ENCODE measurements at places on chromosomes 13 and 19.

DNA sequence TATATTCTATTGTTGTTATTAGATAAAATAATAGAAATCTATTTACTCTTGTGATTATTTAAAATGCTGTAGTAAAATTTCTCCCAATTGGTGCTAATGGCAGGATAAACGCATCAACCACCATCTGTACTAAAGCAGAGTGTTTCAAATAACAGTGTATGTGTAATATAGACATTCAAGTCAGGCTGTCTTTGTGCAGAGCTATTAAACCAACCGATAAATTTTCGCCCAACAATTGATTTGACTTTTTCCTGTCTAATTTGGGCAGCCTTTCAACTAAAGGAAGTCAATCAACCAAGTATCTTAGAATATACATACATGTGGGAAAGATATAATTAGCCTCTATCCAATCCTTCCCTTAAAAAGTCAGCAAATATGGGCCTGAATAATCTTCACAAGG lies 5.8 kb downstream of the AMER2 start:
- no peak for DNase-seq

- peak; percentile 46 for DNase-seq
Measured at GRCh38 chr19:11560404-11561051, 1.5 kb upstream of the ELOF1 start.

GRCh38 chr13:59684105-59684504 lies 479.6 kb downstream of the DIAPH3 start:
- no peak for DNase-seq

- no peak for DNase-seq
Measured at GRCh38 chr13:31053091-31053490, 108.6 kb downstream of the HSPH1 start.

- no peak for DNase-seq
Measured at GRCh38 chr13:46131705-46132104, 26.9 kb upstream of the CPB2 start.

DNA sequence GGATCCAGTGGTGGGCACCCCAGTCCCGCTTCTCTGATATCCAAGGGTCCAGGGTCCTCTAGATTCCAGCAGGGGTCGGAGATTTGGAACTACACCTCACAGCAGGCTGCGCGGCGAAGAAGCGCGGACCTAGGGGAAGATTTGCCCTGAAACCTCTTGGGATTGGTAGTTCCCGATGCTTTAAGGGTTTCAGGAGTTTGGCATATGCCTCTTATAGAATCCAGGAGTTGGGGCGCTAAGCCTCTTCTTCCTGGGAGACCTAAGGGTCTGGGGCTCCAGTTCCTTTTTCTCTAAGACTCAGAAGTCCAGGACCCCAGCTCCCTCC lies 349 bp downstream of the BCL2L12 start:
- DNase-seq, result no peak

All from GM12892 (cell line).